Stimulated activated CD4-positive, alpha-beta T cell treated with anti-CD3 and anti-CD28 coated beads, Interleukin-4, amount 100 ng/mL, for 24 hours (primary cell): ENCODE measurements at places on chromosomes 7 and 10.

DNA sequence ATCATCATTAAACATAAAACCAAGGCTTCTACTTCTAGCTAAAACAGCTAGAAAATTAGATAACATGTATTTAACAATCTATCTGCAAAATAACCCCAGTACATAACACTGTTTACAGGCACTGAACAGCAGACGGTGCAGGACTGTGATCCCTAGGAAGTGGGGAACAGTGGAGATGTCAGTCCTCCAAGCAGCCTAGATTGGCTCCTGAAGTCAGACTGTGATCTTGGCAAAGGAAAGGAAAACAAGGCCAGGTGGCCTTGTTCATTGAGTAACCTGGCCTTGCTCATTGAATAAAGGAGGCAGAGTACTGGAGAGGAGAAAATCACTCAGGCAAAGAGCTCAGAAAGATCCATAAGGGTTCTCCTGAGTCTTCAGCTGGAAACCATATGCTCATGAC lies 77.7 kb upstream of the DIP2C start:
- no peak for DNase-seq

DNA sequence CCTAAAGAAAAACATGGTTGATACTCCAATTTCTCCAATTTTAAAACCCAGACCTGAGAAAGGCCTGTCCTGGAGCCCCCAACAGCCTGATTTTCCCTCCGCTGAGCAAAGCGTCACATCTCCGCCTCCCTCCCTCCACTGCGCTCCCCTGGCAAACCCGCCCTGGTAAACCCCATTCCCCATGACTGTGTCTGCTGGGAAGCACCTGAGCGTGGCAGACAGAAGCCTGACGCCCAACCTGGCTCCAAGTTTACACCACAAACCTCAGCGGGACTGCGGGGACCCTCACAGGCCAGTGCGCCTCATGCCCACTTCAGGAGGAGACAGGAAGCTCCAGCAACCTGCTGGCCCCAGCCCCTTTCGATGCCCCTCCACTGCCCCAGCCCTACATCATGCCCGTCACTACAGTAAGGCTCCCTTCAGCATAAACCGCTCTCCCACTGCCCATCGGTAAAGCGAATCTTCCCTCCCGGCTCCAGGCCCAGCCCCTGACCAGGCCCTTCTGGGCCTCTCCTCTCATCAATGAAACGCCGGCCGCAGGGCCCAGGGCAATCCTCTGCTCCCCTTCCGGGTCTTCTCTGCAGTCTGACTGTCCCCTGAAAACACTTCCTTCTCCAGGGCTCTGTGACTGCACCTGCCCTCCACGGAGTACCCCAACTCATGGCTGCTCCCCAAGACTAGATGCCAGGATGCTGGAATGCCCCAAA lies 233.3 kb downstream of the MAD1L1 start:
- DNase-seq, result no peak

DNA sequence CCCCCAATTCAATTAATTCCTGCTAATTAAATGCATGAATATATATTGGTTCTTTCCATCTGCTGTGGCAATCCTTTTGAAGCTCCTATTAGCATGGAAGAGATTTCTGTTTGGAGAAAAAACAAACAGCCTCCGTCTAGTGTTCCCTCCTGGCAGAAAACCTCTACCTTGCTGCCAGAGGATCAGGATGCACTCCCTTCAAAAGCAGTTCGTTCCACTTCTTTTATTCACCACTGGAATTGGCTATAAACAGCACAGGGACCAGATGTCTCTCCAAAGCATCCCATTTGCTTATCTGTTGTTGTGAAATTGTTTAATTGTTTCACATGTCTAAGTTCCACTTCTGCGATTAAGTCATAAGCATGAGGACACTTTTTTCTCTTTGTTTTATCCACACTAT lies 77.8 kb upstream of the PTN start:
- no peak for DNase-seq

DNA sequence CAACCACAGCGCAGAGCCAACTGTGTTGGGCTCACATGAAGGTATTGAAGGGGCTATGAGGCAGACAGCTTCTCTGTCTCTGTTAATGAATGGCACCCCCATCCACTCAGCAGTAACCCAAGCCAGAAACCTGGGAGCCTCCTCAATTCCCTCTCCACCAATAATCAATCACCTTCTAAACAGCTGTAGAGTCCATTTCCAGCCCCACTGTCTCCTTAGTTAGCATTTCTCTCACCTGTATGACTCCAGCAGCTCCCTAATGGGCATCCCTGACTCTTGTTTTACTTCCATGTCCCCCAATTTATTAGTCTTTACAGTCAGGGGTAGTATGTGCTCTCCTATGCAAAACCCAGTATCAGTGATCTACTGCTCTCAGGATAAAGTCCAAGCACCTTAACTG lies 6.9 kb downstream of the SRI start:
- DNase-seq, result no peak

DNA sequence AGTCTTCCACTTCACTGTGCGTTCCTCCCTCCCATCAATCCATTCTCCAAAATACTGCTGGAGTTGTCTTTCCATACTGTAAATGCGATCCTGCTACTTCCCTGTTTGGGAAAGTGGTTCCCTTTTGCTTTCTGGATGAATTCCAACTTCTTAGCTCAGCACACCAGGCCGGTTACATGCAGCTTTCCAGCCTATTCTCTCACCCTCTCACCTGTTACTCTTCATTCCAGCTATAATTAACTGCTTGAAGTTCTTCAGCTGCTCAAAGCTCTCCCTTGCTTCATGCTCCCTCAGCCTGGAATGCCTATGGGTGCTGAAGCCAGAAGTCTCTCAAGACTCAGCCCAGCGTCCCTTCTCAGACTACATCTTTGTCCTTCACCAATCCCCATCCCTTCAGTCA lies 6.0 kb upstream of the ZNRF2 start:
- no peak for DNase-seq

- DNase-seq, result no peak
Observed at GRCh38 chr10:26335574-26336093, 102.5 kb upstream of the APBB1IP start.

DNA sequence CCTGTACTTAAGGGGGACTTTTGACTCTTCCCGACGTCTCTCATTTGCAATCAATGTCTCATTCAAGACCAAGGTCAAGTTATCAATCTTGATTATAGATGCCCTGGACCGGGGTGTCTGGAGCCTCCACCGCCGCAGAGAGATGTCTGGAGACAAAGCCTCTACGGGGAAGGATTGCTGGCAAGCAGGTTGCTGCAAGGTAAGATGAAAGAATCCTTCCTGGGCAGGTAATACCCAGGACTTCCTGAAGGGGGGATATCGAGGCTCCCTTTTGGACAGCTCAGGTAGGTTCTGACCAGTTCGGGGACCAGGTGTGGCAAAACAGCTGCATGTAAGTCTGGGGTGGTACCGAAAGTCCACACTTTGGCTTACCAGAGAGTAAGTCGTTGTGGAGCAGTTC lies 12.5 kb upstream of the CUX1 start:
- DNase-seq, result peak; percentile 9

GRCh38 chr10:73018632-73019031 lies 64.0 kb upstream of the PLA2G12B start:
- no peak for DNase-seq

- DNase-seq, result no peak
Observed at GRCh38 chr10:77185696-77186095, 451.9 kb downstream of the KCNMA1 start.

DNA sequence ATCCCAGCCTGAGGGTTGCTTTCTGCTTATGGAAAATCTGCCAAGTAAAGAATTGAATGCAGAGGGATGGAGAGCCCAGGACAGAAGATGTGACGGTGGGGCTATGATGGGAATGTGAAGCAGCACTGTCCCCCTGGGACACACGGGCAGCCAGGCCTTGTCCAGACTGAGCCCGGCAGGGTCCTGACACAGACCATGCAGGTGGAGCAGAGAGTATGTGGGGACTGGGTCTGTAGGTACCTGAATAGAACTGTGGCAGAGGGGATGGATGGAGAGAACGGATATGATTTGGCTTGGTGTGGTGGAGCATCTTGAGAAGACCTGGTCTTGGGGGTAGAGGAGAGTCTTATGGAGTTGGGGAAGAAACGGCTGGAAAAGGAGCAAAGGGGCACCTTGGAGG lies 732 bp upstream of the LRRC18 start:
- no peak for DNase-seq

DNA sequence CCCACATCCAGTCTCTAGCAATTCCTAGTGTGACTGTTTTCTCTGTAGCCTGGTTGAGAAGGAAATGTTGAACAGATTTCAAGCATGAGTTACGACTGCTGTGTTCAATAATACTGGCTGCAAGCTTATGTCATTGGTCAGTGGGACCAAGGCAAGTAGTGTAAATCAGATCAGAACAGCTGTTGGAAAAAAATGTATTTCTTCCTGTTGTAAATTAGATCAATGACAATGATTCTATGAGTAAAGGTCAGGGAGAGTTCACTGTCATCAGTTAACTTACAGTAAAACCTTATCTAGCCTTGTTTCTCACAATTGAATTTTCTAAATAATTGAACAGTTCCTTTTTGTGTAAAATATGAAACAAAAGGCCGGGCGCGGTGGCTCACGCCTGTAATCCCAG lies 6.7 kb downstream of the OTUD1 start:
- no peak for DNase-seq

GRCh38 chr7:49772916-49773217 lies 571 bp upstream of the VWC2 start:
- DNase-seq, result no peak

GRCh38 chr7:114082642-114083165 lies 163.9 kb upstream of the PPP1R3A start:
- DNase-seq, result no peak

- no peak for DNase-seq
Observed at GRCh38 chr7:83532219-83532618, 116.7 kb downstream of the SEMA3E start.

- no peak for DNase-seq
Observed at GRCh38 chr10:77586719-77587415, 50.7 kb downstream of the KCNMA1 start.

GRCh38 chr7:2218444-2218785 lies 14.3 kb downstream of the MAD1L1 start:
- no peak for DNase-seq

GRCh38 chr10:24254180-24254579 lies 45.2 kb downstream of the KIAA1217 start:
- no peak for DNase-seq

- no peak for DNase-seq
Observed at GRCh38 chr7:10707519-10707918, 266.2 kb upstream of the PHF14 start.

GRCh38 chr10:131757285-131758058 lies 143.3 kb upstream of the PPP2R2D start:
- no peak for DNase-seq

DNA sequence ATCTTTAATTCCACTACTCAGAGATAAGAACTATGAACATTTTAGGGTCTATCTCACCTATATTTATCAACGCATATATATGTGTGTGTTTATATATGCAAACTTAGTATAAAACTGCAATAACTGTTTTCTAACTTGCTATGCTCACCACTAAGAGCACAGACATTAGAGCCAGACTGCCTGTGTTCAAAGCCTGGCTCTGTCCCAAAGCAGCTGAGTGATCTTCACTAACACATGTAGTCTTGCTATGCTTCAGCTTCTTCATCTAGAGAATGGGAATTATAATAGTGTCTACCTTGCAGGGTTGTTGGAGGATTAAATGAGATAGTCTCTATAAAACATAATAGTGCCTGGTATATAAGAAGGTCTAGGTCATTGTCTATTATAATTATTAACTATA lies 165.5 kb downstream of the MAGI2 start:
- no peak for DNase-seq

DNA sequence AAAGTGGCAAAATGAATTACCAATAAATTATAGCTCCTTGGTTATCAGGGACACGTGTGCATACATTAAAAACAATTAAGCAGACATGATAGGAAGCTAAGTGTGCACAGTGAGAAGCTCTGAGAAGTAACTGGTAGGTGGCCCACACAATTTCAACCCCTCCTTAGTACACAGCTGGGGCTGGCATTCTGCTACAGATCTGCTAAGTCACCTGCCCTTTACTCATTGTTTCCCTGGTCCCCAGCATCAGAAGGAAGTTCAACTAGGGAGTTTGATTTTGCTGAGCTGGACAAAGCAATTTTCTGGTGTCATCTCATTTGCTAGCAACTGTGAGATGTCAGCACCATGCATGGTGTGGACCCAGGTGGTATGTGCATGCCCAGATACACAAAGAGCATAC lies 424.1 kb upstream of the NPVF start:
- DNase-seq, result no peak

GRCh38 chr10:34791228-34791627 lies 23.9 kb downstream of the PARD3 start:
- no peak for DNase-seq

DNA sequence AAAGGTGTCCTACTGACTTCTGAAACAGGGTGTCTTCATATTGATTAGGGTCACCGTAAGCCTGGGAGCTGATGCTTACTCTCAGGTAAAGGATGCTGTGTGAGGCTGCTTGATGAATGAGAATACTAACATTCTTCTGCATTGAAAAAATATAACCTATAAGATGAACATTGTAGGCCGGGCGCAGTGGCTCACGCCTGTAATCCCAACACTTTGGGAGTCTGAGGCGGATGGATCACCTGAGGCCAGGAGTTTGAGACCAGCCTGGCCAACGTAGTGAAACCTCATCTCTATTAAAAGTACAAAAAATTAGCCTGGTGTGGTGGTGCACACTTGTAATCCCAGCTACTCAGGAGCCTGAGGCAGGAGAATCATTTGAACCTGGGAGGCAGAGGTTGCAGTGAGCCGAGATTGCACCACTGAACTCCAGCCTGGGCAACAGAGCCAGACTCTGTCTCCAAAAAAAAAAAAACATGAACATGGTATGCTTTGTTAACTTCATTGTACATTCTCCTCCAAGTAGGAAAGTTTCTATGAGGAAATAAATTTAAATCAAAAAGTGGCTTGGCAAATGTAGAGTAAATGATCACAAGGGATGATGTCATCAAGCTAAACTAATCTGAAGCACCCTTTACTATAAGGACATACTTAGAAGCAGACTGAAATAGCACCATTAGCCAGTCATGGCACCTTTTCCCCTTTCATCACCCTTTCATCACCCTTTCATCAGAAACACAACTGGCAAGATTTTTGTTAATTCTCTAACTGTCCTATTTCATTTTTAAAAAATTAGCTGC lies 1.5 kb upstream of the BRAF start:
- DNase-seq, result no peak

DNA sequence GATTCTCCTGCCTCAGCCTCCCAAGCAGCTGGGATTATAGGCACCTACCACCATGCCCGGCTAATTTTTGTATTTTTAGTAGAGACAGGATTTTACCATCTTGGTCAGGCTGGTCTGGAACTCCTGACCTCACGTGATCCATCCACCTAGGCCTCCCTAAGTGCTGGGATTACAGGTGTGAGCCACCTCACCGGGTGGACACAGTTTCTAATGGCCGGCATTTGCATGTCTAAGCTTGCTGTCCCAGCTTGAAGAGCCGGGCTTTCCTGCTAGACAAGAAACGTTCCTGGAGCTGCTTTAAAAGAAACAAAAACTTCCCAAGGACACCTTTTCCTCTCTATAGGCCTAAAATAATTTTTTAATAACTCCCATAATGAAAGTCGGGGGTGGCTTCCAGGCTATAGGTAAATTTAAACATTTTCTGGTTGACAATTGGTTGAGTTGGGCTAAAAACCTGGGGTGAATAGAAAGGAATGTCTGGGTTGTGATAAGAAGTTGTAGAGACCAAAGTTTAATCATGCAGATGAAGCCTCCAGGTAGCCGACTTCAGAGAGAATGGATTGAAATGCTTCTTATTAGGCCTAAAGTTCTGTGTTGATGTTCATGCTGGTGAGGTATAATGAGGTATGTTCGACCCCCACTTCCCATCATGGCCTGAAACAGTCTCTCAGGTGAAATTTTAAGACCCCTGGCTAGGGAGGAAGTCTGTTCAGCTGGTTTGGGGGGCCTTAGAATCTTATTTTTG lies 8.8 kb downstream of the ACADSB start:
- no peak for DNase-seq

- DNase-seq, result no peak
Observed at GRCh38 chr7:42095791-42096190, 141.2 kb downstream of the GLI3 start.

- no peak for DNase-seq
Observed at GRCh38 chr7:97001656-97002554, 3.4 kb upstream of the DLX6 start.
